ENCODE measurements at places on chromosomes 11 and 22.

GRCh38 chr11:91927448-91927847 lies 297.2 kb upstream of the FAT3 start:
- no peak for DNase-seq

- no peak for DNase-seq
Measured at GRCh38 chr11:120217941-120218694, 7.3 kb downstream of the OAF start.

GRCh38 chr11:120098503-120099020 lies 39.4 kb downstream of the TRIM29 start:
- no peak for DNase-seq

- DNase-seq: no peak
Measured at GRCh38 chr22:35483730-35484129, 56.9 kb upstream of the RASD2 start.

DNA sequence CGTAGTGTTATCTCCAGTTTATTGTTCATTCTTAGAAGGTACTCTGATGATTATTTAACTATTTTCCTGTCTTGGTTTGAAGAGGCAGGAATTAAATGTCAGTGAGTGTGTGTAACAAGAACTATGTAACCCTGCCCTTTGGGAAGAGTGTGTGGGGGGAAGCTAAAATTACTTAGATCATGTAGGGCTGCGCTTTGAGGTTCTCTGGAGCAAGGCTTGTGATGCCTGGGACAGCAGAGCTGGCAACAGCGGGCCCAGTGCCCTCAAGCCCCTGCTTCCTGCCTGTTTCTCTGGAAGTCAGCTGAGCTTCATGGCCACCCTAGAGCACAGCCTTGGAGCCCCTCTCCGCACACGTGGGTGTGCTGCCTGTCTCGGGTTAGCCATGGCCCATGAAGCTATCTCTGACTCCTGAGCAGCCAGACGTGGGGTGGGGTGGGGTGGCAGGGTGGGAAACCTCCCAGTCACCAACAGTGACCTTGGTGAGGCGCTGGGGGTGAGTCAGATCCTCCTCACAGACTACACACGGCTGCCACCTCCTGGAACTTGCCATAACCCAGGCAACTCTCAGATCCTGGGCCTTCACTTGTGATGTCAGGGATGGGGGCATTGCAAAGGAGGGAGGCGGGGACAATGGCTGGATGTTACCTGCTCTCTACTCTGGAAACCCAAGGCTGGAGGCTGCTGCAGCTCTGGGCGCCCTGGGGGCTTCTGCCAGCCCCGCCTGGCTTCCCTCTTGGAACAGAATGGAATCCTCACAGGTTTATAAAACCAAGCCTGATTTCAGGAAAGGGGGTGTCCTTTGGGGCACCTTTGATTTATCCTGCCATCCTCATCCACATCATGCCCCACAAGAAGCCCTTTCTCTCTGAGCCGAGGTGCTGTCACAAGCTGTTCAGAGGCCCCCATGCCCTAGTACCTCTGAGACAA lies 88.6 kb downstream of the SNX19 start:
- DNase-seq: peak; percentile 93

DNA sequence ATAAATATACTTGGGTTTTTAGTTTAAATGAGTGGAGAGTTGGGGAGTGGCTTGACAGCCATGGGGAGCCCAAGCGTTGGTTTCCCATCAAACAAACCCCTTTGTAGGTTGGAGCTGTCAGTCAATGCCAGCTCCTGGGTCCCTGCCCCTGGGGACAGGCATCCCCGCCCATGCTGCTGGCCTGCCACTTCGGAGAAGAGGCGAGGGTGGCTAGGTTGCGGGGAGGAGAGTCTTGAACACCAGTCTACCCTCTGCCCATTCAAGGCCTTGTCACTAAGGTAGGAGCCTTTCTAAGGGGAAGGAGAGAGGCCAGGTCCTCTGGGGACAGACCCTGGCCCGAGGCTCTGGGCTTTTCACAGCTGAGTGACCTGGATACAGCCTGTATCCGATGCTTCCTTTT lies 211.9 kb upstream of the CADM1 start:
- DNase-seq: no peak

DNA sequence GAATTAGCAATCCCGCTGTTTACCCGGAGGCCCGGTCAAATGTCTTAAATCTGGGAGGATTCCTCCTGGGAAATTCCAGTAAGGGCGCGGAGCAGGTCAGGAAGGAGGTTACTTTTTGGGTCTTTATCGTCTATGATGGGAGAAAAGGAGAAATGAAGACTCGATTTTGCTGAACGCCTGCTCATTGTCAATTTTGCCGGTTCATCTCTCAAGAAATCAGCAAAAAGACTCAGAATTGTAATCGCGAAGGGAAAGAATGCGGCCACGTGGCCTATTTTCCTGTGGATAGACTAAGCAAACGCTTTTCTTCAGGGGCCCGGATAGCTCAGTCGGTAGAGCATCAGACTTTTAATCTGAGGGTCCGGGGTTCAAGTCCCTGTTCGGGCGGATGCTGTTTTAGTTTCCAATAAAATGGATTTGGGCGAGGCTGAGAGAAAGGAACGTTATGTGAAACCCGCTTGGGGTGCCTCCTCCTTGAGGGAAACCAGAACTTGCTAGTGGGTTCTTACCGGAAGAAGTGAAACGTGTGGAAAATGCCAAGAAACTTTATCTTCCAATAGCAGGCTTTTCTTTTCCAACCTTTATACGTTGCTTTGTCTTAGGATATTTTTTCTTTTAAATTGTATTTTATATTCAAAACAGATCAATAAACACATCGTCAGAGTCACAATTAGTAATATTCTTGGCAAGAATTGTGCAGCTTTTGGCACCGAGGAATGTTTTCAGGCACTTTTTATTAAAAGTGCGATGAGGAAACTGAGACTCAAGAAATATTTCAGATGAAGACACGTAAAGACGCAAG lies 45.0 kb downstream of the OR4D9 start:
- peak; percentile 78 for DNase-seq

GRCh38 chr11:9736365-9736764 lies 72.5 kb downstream of the SWAP70 start:
- DNase-seq: no peak

GRCh38 chr11:27192184-27192583 lies 151.6 kb downstream of the BBOX1 start:
- no peak for DNase-seq

DNA sequence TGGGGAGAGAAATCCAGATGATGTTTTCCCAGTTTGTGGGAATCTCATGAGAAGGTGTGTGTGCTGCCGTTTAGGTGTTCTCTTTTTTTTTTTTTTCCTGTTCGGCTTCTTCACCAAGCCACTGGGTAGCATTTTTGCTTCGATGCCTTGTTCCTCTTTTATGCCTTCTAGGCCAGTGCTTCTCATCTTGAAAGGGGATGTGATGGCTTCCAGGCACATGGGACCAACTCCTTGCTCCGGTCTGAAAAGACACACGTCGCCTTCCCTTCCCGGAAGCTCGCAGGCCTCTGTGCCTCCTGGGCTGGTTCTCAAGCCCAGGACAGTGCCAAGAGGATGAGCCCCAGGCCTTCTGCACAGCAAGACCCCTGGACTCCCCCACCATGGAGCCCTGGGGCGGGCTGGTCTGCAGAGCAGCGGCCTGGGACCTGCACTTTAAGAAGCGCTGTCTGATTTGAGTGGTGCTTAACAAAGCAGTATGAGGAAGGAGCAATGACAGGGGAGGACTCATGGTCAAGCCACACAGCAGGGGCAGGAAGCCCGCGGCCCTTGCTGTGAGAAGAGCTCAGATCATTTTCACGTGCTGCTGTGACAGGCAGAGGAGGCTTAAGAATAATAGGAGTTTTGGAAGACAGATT lies 158.8 kb downstream of the MPPED1 start:
- DNase-seq: no peak

DNA sequence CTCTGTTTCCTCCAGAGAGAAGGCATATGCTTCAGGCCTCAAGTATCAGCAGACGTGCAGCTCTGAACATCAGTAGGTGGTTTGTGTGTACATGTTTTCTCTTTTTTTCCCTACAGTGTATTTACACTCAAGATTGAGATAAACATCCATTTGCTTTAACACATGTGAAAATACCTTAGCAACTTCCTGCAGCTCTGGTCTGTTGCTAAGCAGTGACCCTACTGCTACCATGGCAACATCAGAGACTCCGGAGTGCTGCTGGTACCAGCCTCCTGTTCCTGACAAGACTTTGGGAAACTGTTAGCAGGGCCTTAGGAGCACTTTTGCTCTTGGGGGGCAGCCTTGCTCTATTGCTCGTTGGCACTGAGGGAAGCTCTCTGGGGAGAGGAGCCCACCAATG lies 221.2 kb upstream of the PLET1 start:
- DNase-seq: no peak

- no peak for DNase-seq
Measured at GRCh38 chr11:93054279-93054678, 84.8 kb downstream of the MTNR1B start.

Data from H9 (cell line).